Fibroblast of the conjunctiva (primary cell): ENCODE measurements at places on chromosomes 7 and 10.
A peak's percentile ranks its signal among the peaks of the same experiment; 100 is the strongest.

GRCh38 chr10:133126431-133127290 is 33.4 kb upstream of the KNDC1 start:
- DNase-seq, result no peak

- no peak for DNase-seq
These were observed 70.7 kb upstream of the LRRC18 start for GRCh38 chr10:49010295-49010694.

DNA sequence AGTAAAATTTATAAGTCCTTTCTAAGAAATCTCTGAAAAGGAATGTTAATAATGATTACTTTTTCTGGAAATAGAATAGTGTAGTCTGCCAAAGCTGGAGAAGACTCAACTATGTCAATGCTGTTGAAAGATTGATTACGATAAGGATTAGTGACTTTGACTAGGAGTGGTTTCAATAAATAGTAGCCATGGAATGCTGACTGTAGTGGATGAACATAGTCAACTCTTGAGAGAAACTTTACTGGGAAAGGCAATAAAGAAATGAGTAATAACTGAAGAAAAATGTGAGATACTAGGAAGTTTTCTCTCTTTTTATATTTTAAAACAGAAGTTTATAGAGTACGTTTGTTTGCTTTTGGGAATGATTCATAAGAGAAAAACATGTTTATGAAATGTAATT is 105.0 kb upstream of the CDK13 start:
- DNase-seq, result no peak

DNA sequence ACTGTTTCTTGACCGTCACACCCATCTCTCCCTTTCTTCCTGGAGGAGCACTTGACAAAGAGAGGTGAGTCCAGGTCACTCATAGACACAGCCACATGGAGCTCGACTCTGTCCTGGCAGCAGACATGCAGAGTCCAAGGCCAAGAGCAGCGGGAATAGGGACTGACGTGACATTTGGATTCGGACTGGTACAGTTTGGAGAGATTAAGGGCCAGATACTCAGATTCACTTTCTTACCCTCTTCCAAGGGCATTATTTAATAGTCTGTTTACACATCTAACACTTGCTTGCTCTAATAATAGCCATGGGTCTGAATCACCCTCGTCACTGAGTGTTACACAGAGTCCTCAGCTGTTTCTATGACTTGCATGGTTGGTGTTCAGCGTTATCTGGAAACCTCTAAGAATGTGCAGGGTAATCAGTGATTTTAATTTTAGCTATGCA is 39.2 kb upstream of the OTUD1 start:
- DNase-seq, result no peak

- DNase-seq, result peak; percentile 6
These were observed 95.5 kb downstream of the PPP1R17 start for GRCh38 chr7:31782411-31782991.

GRCh38 chr7:146736446-146737190 is 620.0 kb downstream of the CNTNAP2 start:
- DNase-seq, result no peak

- no peak for DNase-seq
These were observed 2.2 kb upstream of the MBLAC1 start for GRCh38 chr7:100124301-100125230.
